ENCODE measurements at places on chromosomes 3 and 15.
A peak's percentile ranks its signal among the peaks of the same experiment; 100 is the strongest.

GRCh38 chr15:31435261-31435911, 108.8 kb downstream of the KLF13 start:
- peak; percentile 85 for DNase-seq

GRCh38 chr15:92377083-92377789, 16.4 kb upstream of the ST8SIA2 start:
- no peak for DNase-seq

DNA sequence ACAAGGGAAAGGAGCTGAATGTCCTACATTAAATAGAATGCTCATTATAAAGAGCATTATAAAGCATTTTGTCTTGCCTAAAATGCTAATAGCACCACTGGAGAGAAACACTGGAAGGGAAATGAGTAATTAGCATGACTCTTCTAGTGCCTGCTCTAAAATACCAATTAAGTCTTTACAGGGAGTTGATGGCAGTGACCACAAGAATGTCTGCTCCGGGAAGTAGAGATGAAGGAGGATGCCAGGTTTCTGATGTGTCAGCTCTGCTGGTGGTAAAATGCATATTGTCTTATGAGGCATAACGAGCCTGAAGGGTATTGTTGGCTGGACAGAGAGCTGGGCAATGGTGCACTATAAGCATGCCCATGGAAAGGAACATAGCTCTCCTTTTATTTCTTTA, 49.5 kb downstream of the MYLK start:
- no peak for DNase-seq

DNA sequence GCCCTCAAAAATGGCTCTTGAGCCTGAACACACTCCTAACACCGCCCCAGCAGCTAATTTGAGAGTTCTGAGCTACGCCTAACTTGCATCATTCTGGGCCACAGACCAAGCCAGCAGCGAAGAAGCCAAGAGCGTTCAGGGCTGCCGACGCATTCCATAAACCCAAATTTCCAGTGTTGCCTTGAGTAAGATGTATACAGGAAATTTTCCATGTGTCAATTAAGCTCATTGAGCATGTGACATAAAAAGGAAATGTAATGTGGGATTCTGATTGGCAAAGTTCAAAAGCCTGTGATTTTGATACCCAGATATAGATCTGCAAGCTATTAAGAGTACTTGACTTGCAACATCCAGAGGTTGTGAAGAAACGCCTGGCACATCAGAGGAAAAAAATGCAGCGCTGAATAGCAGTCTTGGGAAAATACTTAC, 148.6 kb upstream of the NR2F2 start:
- DNase-seq = no peak

DNA sequence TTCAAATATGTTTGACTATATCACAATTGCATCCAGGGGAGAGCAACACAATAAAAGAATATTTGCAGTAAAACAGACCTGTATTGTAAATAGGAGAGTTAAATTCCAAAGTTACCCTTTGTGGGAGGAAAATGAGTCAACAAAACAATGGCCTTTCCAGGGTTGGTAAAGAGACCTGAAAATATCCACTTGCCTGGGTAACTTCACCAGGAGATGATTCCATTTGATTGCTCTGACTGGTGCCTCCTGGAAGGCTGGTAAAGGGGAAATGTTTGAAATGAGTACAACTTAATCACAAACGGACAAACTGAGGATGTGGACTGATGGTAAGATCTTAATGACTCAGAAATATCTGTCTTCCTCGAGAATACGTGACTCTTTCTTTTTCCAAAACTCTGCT, 43.6 kb upstream of the SRGAP3 start:
- no peak for DNase-seq

GRCh38 chr3:95036526-95037021, 973.7 kb downstream of the NSUN3 start:
- DNase-seq = no peak

- DNase-seq = no peak
Measured at GRCh38 chr3:124492824-124493223, 237.4 kb upstream of the UMPS start.

DNA sequence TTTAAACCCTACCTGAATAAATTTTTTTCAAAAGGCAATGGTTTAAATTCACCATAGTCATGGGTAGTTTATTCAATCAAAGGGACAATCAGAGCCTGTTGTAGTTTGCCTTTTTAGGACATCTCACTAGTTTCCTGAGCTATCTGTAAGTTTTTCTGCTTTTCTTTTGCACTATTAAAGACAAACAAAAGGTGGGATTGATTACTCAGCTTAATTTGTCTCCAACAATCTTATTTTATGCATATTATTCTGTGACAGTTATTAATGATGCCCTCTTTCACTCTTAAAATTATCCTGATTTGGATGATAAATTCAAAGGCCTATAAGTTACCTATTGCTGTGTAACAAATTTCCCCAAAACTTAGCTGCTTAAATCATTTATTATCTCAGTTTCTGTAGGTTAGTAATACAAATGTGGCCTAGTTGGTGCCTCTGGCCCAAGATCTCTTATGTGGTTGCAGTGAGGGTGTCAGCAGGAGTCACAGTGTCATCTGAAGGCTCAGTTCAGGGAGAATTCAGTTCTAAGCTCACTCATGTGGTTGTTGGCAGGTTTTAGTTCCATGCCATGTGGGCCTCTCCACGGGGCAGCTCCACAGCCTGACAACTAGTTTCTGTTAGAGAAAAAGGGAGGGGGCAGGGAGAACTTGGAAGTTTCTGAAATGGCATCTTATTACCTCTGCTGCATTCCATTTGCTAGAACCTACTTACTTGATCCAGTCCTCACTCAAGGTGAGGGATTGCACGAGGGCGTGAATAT, 16.0 kb downstream of the ARMC8 start:
- DNase-seq = no peak

GRCh38 chr15:19973718-19974117, 567.9 kb downstream of the GOLGA6L6 start:
- no peak for DNase-seq

DNA sequence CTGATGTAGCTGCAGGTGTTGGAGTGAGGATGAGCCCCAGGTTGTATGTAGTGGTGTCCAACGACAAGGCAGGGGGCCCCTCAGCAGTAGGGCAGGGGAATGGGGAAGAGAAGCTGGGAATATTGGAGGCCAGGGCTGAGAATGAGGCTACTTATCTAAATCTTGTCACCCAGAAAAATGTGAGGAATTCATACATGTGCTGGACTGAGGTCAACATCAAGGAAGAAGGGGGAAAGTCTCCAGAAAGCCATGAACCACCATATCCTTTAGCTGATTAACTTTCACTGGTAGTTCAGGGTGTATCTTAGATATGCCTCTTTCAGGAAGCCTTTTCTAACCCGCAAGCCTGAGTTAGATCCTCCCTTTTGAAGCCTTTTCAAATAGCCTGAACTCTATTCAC, 22.6 kb upstream of the FSTL1 start:
- DNase-seq = no peak

DNA sequence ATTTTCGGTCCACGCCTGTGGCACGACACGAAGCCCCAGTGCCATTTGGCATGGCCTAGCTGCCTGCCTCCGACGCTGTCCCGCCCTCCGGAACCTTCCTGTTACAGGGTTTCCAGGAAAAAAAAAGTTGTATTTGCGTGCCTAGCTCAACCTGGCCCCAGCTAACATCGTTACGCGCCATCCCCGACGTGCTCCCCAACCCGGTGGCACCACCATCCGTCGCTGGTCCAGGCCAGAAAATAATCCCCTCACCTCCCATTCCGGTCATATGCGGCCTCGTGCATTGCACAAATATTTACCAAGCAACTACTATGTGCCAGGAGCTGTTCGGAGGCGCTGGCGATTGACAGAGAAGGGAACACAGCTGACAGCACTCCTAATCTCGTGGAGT, 1.4 kb upstream of the CYP1A1 start:
- no peak for DNase-seq

GRCh38 chr3:190337301-190337700, 15.1 kb upstream of the CLDN1 start:
- DNase-seq = no peak

- peak; percentile 39 for DNase-seq
Measured at GRCh38 chr15:40776537-40777141, 6.9 kb downstream of the C15orf62 start.

- no peak for DNase-seq
Measured at GRCh38 chr3:163058031-163058854, 1561.6 kb downstream of the OTOL1 start.

- no peak for DNase-seq
Measured at GRCh38 chr3:188434594-188434993, 280.6 kb downstream of the LPP start.

GRCh38 chr15:100016632-100017031, 283.4 kb upstream of the LYSMD4 start:
- no peak for DNase-seq
